ENCODE measurements at places on chromosomes 5 and 9. TPM values are rescaled to one million over a fixed set of nuclear protein-coding genes. Genes with fewer than 3 reads are reported as not detected.
A peak's percentile ranks its signal among the peaks of the same experiment; 100 is the strongest.

DNA sequence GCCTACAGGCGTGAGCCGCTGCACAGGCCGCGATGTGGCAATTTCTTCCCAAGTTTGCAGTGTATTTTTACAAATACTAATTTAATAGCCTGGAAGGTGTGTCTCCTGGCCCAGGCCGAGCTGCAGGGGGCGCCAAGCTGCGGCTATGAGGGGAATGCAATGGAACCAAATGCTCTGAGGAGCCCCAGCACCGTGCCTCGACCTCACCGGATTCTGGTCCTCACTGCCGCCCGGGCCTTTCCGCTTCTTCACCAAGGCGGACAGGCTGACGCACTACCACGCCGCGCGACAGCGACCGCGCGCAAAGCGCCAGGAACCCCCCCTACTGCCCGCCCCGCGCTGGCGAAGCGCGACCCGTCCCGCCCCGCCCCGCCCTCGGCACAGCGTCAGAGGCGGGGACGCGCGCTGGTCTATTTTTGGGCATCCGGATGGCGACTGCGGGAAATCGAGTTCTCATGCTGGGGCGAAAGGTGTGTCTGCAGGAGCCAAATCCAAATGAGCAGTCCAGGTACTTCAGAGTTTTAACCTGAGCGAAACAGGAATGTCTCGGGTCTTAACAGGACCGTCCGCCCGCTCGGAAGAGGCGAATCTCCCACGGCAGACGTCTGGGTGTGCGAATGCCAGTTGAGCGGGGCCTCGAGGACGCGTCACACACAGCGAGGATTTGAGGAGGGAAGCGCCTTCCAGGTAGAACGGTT is 31.7 kb upstream of the PRXL2C start:
- DNase-seq: no peak

DNA sequence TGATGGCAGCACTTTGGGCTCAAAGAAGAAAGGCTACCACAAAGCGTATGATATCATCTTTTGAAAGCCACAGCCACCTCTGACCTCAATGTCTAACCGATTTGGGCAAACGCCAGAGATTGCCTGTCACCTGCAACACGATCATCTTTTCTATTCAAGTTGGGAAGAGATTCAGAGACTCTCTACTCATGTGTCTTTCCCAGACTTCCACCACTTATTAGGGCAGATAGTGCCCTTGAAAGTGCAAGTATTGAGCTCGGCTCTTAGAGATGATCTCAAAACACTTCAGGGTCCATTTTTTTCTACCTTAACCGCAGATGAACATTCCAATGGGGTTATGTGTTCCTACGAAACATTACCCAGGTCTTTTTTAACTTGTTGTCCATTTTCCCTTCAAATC is 213.7 kb downstream of the DRD1 start:
- peak; percentile 23 for DNase-seq

DNA sequence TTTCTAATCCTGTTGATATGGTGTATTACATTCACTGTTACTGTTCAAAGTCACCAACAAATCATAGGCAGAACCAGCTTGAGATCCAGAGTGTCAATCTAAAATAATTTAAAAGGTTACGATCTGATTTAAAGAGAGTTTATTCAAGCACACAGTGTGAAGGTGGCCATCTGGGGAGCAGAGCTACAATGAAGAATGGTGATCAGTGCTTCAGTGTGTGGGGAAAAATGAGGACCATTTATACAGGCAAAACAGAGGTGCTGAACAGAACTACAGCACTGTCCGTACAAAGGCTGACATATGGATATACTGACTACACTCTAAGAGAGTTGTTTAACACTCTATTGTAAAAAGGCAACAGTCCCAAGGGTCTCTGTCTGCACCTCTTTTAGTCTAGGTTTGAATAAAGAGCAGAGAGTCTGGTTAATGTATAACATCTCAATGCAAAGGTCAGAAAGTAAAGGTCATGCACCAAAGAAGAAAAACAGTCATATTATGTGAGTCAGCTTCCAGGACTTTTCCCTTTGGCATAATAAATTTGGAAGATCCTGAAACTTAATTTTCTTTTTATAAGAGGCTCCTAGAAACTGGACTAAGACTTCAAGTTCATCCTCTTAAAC is 29.7 kb upstream of the TDRD7 start:
- peak; percentile 29 for DNase-seq

- no peak for DNase-seq
Observed at GRCh38 chr5:154701181-154701580, 54.0 kb upstream of the LARP1 start.

DNA sequence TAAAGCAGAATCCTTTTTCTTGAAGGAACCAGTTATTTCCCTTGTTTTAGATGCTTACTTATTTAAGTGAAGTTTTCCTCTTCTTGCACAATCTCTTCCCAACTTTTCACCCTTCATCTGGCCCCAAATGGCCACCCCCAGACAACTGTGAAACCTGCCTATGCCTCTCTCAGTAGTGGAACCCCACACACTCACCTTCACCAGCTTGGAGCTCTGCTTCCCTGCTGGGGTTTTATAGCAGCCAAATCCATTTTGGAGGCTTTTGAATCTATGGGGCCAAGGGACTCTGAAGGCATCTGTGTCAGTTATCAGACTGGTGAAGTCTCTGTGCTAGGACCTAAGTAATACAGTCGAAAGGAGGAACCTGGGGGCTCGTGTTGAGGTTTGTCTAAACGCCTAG is 22.9 kb upstream of the SPINK1 start:
- no peak for DNase-seq

DNA sequence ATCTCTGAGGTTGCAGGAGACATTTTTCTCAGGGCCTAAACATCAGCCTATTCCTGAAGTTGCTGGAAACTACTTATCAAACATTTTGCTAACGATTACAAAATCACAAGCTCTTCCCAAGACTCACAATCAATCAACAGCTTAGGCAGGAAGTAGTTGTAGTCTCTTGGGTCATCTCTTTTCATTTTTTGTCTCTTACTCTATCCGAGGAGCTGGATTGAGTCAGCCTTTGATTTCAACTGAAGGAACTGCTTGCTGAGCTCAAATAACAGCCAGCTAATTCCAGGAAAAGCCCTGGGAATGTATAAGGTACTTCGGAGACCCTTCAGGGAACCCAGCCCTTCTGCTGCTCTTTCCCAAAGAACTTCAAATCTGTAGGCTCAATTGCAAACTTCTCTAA is 398.9 kb downstream of the PLK2 start:
- no peak for DNase-seq

- DNase-seq: no peak
Observed at GRCh38 chr5:132095424-132095972, 21.9 kb downstream of the CSF2 start.

- no peak for DNase-seq
Observed at GRCh38 chr9:121503444-121503843, 3.8 kb upstream of the GGTA1 start.

Gene NR4A3
- 0.13 TPM for total RNA-seq
